Hepatocyte (in vitro differentiated cells): ENCODE measurements at places on chromosomes 7 and 10. TPM values are rescaled to one million over a fixed set of nuclear protein-coding genes. Genes with fewer than 3 reads are reported as not detected.
A peak's percentile ranks its signal among the peaks of the same experiment; 100 is the strongest.

DNA sequence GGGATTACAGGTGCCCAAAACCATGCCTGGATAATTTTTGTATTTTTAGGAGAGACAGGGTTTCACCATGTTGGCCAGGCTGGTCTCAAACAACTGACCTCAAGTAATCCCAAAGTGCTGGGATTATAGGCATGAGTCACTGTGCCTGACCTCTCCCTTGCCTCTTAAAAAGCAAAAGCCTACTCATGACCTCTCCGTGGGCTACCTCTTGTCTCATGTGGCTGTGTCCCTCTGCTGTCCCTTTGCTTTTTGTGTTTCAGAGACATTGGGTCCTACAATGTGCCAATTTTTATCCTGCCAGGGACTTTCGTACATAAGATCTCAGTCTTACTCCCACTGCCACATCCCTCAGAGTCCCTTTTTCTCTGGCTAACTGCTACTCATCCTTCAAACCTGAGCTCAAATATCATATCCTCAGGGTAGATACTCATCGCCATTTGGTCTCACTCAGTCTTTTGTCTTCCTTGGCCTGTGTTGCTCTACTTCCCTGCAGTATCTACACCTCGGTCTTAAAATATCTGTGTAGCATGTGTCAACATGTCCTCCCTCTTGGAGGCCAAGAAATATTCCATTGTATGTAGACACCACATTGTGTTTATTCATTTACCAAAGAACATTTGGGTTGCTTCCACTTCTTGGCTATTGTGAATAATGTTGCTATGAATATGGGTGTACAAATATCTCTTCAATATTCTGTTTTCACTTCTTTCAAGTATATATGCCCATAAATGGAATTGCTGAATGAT, 465.0 kb upstream of the KLF6 start:
- H3K4me1 ChIP-seq = no peaks in the 10 kb centered on the region
- H3K27me3 ChIP-seq = no peaks in the 10 kb centered on the region
- H3K27ac ChIP-seq = no peak overlapping the region
- no peak for DNase-seq
- H3K4me3 ChIP-seq = no peak overlapping the region

The ANKRD30A gene
- total RNA-seq = not detected in 2 replicates

DNA sequence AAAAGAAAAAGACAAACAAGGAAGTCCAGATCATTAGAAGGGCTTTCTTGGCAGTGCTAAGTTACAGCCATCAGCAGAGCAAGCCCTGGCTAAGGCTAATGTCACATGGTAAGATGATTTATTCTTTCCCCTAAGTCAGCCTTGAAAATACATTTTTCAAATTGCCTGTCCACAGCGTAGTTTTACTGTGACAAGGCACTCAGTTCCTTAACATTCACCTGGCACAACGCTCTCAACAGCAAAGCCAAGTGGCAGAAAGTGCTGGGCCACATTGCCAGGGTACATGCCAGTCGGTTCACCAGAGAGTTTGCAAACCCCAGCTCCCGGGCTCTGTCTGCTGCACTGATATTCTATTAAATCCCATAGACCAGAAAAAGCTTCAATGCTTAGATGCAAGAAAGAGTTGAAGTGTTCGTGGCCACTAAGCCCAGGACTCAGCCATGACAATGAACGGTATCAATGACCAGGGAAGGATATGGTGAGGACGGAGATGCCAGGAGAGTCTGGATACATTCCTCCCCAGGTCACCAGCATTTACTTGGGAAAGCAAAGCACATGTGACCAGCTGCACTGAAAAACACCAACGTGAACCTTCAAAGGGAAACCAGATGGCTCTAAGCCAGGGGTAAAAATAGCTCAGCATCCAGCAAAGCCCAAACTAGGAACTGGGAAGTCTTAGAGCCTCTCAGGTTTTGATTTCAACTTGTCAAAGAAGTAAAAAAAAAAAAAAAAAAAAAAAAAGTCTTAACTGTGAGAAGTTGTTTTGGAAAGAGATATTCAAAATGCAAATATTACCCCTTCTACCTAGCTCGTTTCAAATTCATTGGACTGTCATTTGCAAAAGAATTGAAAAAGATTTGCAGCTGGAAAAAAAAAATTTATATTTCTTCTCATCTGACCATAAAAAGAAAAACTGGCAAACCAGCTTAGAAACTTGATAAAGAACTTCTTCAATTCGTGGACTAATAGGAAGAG, 23.9 kb upstream of the MPP7 start:
- H3K4me1 ChIP-seq = no peaks in the 10 kb centered on the region

The RBP3 gene
- total RNA-seq = 0.53 and 0.56 TPM in 2 replicates

The GDF2 gene
- not detected in 2 replicates for total RNA-seq

- peaks cover 11% of the 10 kb centered on the region for H3K4me1 ChIP-seq
- H3K27me3 ChIP-seq = no peaks in the 10 kb centered on the region
- H3K36me3 ChIP-seq = no peaks in the 10 kb centered on the region
- DNase-seq = no peak
- H3K4me3 ChIP-seq = no peak overlapping the region
- peak overlapping the region; percentile 0 for H3K27ac ChIP-seq
These were observed 5.2 kb downstream of the OPTN start for GRCh38 chr10:13105184-13105583.

DNA sequence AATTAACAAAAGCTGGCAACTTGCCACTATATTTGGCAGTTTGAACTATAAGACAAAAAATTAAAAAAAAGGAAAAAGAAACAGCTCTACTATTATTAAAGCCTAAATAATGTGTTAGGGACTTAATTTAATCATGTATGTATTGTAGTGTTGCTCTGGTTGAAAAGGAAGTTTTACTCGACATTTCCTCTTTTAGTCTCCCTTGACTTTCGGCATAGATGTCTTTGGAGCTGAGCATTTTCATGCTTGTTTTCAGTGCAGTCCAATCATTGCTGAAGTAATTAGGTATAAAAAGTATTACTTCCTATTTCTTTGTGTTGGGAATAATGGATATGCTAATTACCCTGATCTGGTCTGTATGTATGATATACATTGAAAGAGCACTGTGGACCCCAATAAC, 216.8 kb upstream of the KLF6 start:
- H3K36me3 ChIP-seq = no peaks in the 10 kb centered on the region
- no peak for DNase-seq
- H3K4me3 ChIP-seq = no peak overlapping the region

DNA sequence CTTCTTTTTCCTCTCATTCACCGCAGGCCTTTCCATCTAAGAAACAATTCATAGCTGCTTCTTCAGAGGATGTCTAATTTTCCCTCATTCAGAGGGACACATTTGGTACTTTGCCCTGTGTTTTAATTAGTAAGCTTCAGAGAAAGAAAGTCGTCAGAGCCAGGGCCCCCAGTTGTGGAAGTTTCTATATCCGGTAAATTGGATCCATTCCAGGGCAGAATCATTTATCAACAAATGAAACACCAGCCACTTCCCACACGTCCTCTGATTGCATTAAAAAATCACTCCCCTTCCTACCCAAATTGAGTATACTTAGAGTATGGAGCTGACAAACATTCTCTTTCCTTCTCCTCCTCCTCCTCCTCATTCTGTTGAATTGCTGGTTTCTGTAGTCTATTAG, 205.8 kb upstream of the HDAC9 start:
- H3K27ac ChIP-seq = no peak overlapping the region
- no peaks in the 10 kb centered on the region for H3K36me3 ChIP-seq
- no peak for DNase-seq
- no peak overlapping the region for H3K4me3 ChIP-seq
- H3K27me3 ChIP-seq = no peaks in the 10 kb centered on the region

- H3K27ac ChIP-seq = no peak overlapping the region
- DNase-seq = peak; percentile 12
- H3K36me3 ChIP-seq = no peaks in the 10 kb centered on the region
- peaks cover 26% of the 10 kb centered on the region for H3K4me1 ChIP-seq
These were observed 1.1 kb downstream of the ADRA2A start for GRCh38 chr10:111077785-111078504.

DNA sequence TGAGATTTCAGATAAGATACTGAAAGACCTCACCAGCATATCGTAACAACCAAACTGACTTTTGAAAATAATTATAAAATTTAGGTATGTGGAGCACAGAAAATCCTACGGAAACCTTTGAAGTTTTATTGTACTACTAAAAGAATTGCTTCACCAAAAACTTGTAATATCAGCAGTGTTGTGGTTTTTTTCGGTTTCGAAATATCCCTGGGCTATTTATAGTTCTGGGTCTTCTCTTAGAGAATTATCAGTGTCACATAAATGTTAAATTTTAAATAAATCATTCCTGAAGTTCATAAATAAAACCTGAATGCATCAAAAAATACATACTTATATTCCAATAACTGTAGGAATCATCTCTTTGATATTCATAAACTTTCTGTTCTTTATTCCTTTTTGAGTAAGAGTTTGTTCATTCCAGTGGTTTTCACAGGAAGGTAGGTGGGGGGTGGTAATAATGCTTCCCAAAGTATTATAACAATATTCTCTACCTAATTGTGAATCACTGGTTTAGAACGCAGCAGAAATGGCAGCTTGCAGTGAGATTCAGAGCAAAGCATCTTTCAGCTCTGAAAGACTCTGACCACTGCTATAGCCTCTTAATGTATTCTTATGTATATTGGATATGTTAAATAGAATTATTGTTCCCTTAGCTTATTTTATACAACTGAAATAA, 60.2 kb downstream of the ZNF277 start:
- peaks cover 7% of the 10 kb centered on the region for H3K4me1 ChIP-seq
- no peak for DNase-seq
- H3K27me3 ChIP-seq = no peaks in the 10 kb centered on the region
- H3K4me3 ChIP-seq = no peak overlapping the region
- H3K27ac ChIP-seq = no peak overlapping the region
- H3K36me3 ChIP-seq = no peaks in the 10 kb centered on the region

DNA sequence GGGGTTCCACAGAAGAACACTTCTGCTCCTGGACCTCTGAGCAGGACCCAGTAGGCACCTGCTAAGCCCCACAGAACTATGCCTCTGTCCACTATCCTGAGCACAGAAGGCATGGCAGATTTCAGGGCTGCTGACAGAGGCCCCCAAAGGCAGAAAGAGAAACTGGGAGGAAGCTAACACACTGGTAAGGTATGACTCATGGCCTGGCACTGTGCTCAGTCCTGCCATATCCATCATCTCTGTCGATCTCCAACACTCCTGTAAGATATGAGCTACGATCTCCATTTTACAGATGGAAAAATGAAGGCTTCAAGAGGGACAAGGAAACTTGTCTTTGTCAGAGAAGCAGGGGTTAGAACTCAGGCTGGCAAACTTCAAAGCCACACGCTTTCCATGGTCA, 62.2 kb downstream of the GRID1 start:
- DNase-seq = no peak
- no peak overlapping the region for H3K27ac ChIP-seq
- H3K4me1 ChIP-seq = no peaks in the 10 kb centered on the region
- H3K4me3 ChIP-seq = no peak overlapping the region
- H3K36me3 ChIP-seq = no peaks in the 10 kb centered on the region

The MNX1 gene
- total RNA-seq = 2.3 and 2.8 TPM in 2 replicates

DNA sequence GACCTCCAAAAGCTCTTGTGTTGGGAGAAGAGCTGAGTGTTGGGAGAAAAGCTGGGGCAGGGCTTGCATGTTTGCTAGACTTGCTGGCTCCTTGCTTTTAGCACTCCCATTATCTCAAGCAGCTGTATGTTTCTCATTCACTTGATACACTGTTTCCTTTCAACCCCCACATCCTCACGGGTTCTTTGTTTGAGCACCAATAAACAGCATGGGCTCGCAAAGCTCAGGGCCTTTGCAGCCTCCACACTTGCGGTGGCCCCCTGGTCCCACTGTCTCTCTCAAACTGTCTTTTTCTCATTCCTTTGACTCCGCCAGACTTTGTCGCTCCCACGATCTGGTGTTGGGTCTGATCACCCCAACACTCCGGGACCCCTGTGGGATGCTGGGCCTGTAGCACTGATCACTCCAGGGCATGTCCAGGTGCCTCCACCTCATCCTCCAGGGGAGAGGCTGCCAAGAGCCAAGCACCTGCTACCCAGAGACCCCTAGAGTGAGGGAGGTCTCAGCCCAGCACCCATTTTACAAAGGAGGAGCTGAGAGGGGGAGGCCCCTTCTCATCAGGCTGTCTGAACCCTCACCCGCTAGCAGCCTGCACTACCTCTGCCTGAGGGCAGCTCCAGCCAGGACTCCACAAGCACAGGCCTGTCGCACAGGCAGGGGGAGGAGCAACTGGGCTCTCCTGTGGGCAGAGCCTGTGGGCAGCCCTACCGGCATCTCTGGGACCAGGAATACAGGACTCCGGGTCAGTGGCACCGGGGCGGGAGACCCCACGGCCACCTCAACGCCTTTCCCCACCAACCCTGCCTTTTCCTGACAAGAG, 49.1 kb upstream of the MSMB start:
- H3K27ac ChIP-seq = no peak overlapping the region
- DNase-seq = no peak
- H3K4me1 ChIP-seq = no peaks in the 10 kb centered on the region
- no peak overlapping the region for H3K4me3 ChIP-seq
- H3K36me3 ChIP-seq = no peaks in the 10 kb centered on the region
- H3K27me3 ChIP-seq = no peaks in the 10 kb centered on the region
